PC-3 (cell line): ENCODE measurements at places on chromosomes 2 and 18. TPM values are rescaled to one million over a fixed set of nuclear protein-coding genes. Genes with fewer than 3 reads are reported as not detected.

- DNase-seq = no peak
Measured at GRCh38 chr2:114082731-114083433, 193.0 kb downstream of the ACTR3 start.

SKA1 gene
- 11.6 and 17.2 TPM in 2 replicates for total RNA-seq

GRCh38 chr2:22167256-22167655, 1043.5 kb downstream of the TDRD15 start:
- no peak for DNase-seq

DNA sequence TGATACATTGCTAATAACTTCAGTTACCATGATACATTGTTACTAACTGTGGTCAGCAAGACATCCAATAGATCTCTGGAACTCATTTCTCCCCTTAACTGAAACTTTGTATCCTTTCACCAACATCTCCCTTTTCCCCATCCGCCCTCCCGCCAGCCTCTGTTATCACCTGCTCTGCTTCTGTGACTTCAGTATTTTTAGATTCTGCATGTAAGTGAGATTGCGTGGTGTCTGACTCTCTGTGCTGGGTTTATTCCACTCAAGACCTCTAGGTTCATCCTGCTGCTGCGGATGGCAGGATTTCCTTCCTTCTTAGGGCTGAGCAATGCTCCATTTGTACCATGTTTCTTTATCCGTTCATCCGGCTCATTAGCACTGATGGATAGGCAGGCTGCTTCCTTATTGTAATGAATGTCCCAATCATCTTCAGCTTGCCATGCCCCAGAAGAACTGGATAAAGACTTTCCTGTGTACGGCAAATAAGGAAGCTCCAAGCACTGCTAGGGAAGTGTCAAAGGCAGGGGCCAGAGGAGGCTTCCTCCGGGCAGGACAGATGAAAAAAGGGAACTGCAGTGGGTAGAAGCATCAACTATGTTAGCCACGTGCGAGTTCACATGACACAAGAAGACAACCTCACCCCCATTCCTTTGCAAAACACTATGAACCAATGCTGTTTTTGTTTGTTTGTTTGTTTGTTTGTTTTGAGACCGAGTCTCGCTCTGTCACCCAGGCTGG, 113.4 kb downstream of the EIPR1 start:
- no peak for DNase-seq

UBXN2A gene
- 14.2 and 15.4 TPM in 2 replicates for total RNA-seq

- no peak for DNase-seq
Measured at GRCh38 chr18:31590570-31590969, 1.1 kb upstream of the TTR start.

GRCh38 chr2:34519659-34520058, 920.6 kb upstream of the FAM98A start:
- no peak for DNase-seq

DNA sequence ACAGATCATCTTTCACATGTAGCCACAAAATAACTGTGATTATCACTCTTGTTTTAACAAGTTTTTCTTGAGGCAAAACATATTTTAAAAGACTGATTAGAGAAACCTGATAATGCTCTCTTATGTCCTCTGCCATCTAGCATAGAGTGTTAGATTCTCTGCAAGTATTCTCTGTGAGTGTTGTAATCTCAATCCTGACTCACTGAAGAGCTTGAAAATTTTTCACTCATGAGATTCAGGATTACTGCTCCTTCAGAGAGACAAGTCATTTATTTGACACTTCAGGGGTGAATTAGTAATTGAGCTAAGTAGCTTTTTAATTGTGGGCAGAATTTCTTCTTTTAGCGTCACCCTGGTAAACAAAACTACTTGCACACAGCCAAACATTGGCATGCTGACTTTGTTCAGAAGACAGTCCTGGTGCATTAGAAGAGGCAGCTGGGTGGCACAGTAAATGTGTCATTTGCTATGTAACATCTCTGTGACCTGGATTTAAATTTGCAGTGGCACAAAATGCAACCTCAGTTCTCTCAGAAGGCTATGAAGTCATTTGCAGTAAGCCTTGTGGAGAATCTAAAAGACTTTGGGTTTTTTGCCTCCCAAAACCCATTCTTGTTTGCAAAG, 172.9 kb downstream of the LRP1B start:
- no peak for DNase-seq

GRCh38 chr2:240996161-240996833, 2.1 kb upstream of the SNED1 start:
- no peak for DNase-seq

GRCh38 chr18:14976736-14977430, 228.9 kb downstream of the ANKRD30B start:
- peak; percentile 82 for DNase-seq

DNA sequence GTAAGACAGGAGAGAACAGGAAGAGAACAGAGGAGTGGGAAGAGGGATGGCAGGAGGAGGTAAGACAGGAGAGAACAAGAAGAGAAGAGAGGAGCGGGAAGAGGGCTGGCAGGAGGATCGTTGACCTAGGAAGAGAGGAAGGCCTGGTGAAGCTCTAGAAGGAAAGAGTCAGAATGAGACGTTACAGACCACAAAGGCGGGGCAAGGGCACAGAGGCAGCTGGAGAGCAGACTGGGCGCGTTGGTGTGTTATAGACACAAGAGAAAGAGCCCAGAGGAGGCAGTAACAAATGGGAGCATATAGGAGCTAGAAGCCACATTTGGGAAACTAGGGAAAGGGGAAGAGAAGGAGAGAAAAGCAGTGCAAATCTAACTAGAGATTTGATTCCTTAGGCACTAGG, 26.6 kb downstream of the PTRHD1 start:
- no peak for DNase-seq

GRCh38 chr2:218988164-218988563, 3.2 kb upstream of the FEV start:
- no peak for DNase-seq

ASAP2 gene
- total RNA-seq = 25.2 and 34.5 TPM in 2 replicates

- no peak for DNase-seq
Measured at GRCh38 chr2:30267161-30267975, 36.0 kb downstream of the LBH start.

GRCh38 chr2:172545408-172546075, 10.3 kb upstream of the PDK1 start:
- peak; percentile 30 for DNase-seq

- DNase-seq = no peak
Measured at GRCh38 chr2:163185160-163185559, 346.6 kb upstream of the KCNH7 start.

SIX2 gene
- total RNA-seq = 26.8 and 27.9 TPM in 2 replicates

ADD2 gene
- total RNA-seq = 4.4 and 16.0 TPM in 2 replicates

DNA sequence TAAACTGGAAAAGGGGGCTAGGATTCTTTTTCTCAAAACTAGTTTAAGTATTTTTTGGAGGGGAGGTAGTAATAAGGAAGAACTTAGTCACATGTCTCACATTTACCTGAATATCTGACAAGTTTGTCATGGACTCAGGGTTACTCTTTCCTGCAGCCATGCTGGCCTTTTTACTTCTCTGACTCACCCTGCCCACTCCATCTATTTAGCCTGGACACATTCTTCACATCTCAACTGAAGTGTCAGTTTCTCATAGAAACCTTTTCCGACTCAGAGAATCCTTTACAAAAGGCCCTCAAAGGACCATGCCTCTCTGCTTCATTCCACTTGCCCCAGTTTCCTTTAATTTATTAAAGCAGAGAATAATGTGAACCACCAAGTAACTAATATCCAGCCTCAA, 42.6 kb downstream of the SCN7A start:
- DNase-seq = no peak

GLS gene
- 67.4 and 71.9 TPM in 2 replicates for total RNA-seq

DNA sequence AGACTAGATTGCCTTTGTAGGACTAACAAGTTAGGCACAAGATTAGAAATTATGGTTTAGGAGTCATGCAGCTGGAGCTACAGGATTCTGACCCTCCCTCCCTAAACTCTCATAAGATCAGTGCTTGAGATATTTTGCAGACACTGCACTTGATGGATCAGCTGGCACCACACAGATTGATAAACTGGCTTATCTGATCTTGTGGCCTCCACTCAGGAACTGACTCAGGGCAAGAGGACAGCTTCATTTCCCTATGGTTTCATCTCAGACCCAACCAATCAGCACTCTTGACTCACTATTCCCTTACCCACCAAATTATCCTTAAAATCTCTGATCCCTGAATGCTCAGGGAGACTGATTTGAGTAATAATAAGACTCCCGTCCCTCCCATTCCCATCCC, 152.3 kb downstream of the DIS3L2 start:
- no peak for DNase-seq

- no peak for DNase-seq
Measured at GRCh38 chr2:171522052-171522787, at the start of gene CYBRD1. TSS of gene CYBRD1 (plus strand) at chr2:171522474. CDS start at chr2:171522546, 72 bp downstream.

DNA sequence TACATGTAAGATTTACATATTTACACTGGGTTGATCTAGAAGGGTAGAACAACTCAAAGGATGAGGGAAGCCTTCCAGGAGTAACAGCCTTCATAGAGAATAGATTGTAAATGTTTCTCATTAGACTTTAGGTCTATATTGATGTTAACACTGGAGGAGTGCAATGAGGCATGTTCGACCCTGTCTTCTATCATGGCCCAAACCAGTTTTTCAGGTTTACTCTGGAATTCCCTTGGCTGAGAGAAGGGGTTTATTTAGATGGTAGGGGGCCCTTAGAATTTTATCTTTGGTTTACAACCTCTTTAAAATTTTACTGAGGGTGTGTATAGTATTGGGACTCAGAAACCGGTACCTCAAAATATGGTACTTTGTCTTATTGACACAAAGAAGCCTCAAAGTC, 634.9 kb upstream of the PIK3C3 start:
- peak; percentile 35 for DNase-seq

DNA sequence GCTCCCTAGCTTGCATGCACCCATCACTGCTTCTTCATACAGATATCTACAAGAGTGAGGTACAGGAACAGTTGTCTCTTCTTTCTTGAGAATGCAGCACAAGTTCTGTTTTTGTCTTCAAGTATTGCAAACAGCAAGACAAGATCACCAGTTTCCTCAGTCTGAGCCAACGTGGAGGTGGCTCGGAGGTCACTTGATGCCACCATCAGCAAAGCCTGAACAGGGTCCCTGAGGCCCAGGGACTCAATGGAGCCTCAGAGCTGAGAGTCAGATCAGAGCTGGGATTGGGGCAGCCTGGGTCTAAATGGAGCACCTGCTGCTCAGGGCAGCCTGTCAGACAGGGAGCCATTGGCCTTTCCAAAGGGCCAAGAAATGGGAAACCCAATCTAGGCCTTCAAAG, 290.7 kb upstream of the ID2 start:
- no peak for DNase-seq

WDPCP gene
- total RNA-seq = 4.0 and 6.3 TPM in 2 replicates

UNC80 gene
- not detected in 2 replicates for total RNA-seq

GRCh38 chr18:57516056-57516455, 70.4 kb downstream of the FECH start:
- no peak for DNase-seq

DNA sequence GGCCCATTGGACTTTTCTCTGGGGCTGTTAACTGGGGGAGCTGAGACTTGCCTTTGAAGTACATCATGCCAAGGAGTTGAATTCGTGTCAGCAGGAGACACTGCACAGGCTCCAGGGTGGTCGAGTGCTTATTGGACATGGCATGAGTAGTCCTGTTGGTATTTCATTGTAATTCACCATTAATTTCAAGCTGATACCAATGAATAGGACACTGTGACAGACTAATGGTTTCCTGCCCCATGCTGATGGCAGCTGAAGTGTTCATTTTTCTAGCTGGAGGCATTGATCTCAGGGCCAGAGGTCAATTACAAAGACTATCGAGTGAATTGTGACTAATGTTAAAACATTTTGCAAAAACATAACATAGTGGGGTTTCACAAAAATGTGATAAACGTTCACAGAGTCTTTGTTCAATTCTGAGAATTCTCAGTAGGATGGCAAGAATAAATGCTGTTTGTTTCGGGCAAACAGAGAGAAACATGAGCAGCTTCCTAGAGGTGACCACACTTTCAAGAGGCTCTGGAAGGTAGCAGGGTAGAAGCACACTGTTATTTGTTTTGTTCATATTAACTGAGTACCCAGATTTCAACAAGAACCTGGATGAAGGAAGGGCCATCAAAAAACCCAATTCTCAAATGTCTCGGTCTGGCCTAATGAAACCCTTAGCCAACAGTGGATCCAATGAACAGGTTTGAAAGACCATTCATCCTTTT, 90.6 kb upstream of the ARL4C start:
- no peak for DNase-seq

DNA sequence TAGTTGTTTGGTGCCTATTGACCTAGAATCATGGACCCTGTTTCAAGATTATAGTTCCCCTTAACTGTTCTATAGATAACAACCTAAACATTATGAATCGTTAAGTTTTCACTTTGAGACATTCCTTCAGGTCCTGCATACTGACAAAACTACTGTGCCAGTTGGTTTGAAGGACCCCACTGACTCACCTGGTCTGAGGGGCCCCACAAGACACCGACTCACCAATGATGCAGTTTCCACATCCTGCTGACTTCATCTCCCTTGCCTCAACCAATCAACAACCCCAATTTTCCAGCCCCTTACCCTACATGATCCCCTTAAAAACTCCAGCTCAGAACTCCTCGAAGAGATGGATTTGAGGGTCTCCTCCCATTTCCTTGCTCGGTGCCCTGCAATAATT, 89.6 kb upstream of the CCDC141 start:
- no peak for DNase-seq

DNA sequence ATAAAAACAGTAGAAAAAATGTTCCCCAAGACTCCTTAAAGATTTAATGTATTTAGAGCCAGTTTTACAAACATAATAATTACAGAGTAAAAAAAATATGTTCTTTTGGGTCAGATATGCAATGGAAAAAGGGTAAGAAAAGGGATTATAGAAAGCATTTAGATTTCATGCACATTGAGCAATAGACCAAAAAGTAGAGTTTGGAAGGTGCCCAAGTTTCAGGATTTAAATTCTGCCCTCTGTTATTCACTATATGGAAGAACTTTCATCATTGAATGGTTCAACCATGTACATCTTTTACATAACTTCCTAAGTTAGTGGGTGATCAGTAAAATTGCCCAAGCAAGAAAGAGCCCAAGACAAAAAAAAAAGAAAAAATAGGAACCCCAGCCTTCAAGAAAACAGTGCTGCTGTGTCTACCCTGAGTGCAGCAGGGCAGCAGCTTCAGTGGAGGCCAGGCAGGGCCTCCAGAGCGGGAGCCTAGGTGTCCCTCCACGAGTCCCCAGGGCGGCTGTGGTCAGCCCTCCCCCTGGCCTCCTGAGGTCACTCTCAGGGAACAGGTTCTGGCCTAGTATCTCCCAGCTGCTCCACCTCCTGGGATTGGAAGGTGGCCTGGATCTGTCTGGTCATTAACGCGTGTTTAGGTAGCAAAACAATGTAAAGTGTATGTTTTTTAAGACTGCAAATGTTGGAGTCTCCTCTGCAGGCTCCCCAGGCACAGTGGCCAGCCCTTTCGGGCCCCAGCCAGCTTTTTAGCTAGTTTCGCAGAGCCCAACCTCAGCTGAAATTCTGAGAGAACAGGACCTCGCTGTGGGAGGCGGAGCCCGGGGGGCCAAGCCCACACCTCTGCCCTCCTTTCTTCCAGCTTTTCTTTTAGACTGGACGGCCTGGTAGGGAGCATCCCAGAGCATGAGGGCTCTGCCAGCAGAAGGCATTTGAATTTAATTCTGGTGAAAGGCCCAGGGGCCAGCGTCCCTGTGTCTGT, 77.3 kb downstream of the TEX51 start:
- no peak for DNase-seq

CFC1 gene
- not detected in 2 replicates for total RNA-seq

GRCh38 chr2:228600265-228600664, 418.8 kb upstream of the SPHKAP start:
- peak; percentile 69 for DNase-seq

GRCh38 chr2:103002954-103003353, 241.1 kb downstream of the TMEM182 start:
- DNase-seq = peak; percentile 5
